ENCODE measurements at places on chromosomes 6 and 20.

DNA sequence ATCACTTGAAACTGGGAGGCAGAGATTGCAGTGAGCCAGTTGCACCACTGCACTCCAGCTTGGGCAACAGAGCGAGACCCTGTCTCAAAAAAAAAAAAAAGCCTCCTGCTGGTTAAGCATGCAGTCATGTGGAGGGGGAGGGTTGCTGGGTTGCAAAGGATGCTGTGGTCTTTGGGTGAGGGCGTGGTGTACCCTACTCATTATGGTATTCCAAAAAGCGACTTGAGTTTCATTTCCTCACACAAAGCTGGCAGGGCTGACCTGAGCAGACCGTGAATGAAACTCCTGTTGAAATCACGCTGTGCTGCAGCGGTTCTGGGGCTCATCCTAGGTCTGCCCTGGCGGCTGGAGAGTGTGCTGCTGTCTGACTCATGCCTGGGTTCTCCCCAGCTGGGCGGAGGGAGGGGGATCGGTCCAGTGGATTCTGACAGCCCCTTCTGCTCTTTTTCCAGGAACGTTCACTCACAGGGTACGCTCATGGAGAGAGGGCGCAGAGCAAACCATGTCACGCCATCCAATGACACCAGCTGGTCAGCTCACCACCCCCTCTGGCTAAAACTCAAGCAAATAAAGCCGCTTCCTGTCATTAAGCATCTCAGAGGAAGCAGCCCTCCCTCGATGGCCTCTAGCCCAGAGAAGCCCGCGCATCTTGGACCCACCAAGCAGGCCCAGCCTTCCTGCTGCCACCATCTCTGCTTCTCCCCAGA is 166.2 kb downstream of the SCML4 start:
- no peak for DNase-seq

DNA sequence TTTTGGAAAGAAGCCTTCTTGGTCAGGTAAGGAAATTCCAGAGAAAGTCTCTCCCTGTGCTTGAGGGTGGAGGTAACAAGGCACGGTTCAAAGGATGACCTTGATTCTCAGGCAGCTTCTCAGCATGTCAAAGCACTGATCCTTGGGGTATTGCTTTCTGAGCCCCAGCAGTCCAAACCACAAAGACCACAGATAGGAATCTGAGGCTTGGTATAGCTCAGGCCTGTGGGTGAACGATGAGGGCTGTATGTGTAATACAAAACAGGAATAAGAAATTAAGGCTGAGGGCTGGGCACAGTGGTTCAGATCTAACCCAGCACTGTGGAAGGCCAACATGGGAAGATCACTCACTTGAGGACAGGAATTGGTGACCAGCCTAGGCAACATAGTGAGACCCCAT is 70.2 kb upstream of the SLC22A1 start:
- no peak for DNase-seq

DNA sequence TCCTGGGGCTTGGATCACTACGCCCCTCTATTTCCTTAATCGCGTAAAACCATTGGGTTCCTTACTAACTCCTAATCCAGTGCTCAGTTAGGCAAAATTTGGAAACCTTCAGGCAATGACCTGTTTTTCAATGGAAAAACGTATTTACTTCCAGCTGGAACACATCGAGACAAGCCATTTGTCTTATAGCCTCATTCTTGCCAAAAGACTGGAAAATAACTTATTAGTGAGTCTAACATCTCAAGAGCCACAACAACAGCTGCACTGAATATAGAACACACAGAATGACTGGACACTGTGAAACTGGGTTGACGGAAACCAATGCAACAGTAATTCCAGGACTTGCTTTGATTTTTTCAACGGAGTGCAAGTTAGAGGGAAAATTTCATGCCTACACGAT is 125.2 kb upstream of the MAP3K7 start:
- DNase-seq = no peak

GRCh38 chr20:21090111-21090618 is 16.0 kb downstream of the LINC00237 start:
- no peak for DNase-seq

DNA sequence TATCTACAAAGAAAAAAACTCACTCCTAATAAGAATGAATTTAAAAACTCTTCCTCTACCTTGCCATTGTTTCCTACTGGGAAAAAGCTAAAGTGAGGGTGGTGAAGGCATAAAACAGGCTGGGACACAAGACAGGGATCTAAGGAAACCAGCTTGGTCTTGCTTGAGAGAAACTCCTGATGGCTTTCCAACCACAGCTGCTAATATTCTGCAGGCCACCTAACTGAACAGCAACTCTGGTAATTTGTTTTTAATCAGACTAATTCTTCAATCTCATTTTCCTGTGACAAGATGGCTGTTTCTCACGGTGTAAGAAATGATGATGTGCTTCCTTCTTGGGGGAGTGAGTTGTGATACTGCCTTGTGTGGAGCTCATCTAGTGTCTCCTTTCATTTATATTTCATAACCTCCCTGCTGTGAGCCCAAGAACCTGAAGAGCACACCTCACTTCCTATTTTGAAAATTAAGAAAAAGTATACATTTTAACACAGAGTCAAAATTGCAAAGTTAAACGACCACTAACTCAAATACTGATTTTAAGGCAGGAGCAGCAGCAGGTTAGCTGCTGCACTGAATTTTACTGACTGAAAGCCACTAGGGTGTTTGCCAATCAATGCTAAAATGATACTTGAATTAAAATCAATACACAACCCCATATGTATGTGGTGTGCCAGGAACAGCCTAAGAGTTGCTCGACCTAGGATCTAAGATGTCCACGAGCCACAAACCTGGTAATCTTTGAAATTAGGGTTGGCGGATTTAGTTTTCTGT is 58.0 kb downstream of the BACH2 start:
- no peak for DNase-seq

- DNase-seq = no peak
These were observed 8.2 kb downstream of the SPINT3 start for GRCh38 chr20:45507011-45507820.

DNA sequence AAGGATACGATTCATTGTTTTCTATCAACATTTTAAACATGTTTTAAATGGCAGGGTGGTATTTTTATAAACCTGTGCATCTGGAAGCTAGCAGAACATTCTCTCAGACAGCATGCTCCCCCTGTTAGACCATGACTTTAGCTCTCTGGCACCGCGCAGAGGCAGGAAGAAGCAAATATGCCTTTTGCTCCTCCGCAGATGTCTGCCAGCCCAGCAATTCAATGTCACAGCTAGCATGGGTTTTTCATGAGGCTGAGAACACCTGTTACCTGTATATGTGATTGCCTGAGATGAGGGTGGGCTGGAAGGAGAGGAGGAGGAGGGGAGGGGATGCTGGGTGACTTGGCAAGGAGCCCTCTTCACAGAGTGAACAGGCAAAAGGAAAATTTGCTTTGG is 6.7 kb downstream of the MTCH1 start:
- no peak for DNase-seq

GRCh38 chr20:35489717-35490116 is 34.3 kb downstream of the CEP250 start:
- DNase-seq = no peak

- peak; percentile 22 for DNase-seq
These were observed 49.4 kb upstream of the ARMC2 start for GRCh38 chr6:108798670-108799353.

DNA sequence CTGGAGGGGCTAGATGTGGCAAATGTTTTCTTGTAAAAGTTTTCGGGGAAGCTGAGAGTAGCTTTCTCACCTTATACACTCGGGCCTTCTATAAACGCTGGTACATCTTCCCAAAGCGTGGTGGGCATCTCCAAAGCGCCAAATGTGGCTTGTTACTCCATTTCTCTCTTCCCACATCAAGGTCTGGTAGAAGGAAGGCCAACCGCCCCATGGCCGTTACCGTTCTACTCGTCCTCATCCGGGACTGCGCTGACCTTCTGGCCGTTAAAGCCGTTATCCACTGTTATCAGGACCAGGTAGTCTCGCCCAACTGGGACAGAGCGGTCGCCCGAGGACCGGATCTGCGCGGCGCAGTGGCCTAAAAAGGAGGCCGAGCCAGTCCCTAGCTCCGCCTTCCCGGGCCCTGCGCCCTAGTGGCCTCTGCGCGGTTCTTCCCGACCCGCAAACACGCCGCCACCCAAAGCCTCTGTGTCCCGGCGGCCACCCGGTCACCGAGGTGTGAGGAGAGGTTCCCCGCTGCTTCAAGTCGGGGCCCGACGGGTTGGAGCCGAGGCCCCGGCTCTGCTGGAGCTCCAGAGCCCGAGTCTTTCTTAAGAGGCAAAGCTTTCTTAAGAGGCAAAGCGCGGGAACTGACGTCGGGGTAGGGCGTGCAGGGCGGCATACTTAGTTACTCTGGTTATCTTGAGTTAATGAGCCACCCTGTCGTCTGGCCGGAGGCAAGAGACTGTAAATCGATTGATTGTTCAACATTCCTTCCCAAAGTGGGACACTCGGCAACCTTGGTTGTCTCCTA is 90.5 kb downstream of the GPX5 start:
- no peak for DNase-seq

DNA sequence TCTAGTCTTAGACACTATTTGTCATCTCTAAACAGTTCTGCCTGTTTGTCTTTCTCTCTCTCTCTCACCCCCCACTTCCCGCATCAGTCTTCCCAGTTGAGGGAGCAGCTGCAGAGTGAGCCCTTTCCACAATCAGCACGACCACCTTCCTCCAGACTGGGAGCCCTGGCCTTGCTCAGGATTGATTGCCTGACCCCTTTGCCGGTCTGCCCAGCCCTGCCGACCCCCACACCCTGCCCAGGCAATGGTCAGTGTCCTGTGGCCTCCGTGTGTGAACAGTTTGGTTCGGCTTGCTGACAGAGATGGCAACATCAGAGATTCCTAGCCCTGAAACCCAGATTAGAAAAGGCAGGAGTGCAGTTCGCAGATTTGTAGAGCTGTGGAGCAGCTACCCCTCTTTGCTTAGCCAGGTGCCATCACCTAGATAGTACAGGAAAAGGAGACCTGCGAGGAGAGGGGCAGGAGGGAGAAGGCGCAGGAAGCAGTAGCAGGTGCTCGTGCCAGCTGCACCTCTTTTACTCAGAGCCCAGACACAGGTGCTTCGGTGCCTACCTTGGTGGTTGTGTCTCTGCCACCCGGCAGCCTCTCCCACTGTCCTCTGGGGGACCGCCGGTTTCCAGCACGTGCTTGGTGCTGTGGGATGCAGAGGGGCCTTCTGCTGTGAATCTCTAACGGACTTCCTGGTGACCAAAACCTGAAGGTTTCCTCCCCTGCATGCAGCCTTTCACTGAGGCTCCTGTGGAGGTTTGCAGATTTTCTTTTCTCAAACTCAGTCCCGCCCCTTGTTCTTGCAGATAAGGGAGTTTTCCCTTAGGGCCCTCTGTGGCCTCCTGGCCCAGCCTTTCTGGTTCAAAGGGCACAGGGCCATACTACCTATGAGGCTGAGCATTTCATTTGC is 92.4 kb downstream of the SCML4 start:
- no peak for DNase-seq

- no peak for DNase-seq
These were observed 27.5 kb downstream of the LAMA5 start for GRCh38 chr20:62339647-62340062.

DNA sequence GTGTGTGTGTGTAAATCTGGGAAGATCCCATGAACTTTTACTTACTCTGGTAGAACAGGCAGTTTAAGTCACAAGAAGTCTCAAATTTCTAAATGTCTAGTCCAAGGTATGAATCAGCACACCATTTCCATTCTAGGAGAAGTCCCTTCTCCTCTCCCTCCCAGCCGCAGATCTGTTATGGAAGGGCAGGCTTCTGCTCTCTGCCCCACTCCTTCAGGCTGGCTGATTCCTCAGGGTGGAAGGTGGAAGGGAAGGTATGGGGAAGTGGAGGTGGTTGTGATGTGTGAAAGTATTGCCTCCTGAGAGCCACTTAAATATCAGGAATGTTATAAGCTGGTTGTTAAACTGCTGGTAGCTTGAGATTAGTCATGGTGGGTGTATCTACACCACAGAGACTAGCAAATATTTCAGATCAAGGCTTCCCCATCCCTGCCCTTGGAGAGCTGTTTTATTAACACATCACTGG is 44.5 kb upstream of the LAMA4 start:
- no peak for DNase-seq

- no peak for DNase-seq
These were observed 28.6 kb upstream of the SIM1 start for GRCh38 chr6:100493206-100493888.

- peak; percentile 27 for DNase-seq
These were observed 19.5 kb upstream of the FAM8A1 start for GRCh38 chr6:17580518-17581048.

- DNase-seq = no peak
These were observed 7.9 kb upstream of the ZSCAN12 start for GRCh38 chr6:28407401-28407800.

GRCh38 chr6:44076356-44077213 is 50.7 kb downstream of the MRPL14 start:
- no peak for DNase-seq

- DNase-seq = no peak
These were observed 86.0 kb downstream of the TIAM2 start for GRCh38 chr6:155080881-155081845.

- DNase-seq = no peak
These were observed 2.3 kb downstream of the TGM3 start for GRCh38 chr20:2298116-2298515.

DNA sequence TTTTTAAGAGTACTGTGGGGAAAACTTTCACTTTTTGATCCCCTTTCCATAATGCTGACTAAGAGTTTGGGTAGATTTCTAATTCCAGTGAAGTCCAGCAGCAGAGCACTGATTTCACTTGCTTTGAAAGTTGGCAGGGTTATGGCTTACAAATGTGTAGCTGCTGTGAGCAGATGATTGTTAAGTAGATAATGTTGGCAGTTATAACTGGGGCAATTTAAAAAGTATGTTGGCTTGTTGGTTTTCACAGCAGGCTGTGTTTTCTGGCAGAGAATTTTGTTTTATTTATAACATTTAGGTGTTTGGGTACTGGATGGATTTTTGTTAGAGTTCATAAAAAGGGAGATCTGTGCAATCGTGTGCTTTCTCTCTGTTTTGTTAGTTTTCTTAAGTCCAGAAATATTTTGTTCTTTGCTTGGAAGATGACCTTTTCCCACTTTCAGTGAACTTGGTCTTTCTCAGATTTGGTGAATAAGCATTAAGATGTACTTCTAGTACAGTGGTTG is 31.4 kb downstream of the AFDN start:
- DNase-seq = no peak

GRCh38 chr6:145963216-145964068 is 716 bp downstream of the SHPRH start:
- peak; percentile 17 for DNase-seq

- DNase-seq = no peak
These were observed 5.8 kb upstream of the TBXT start for GRCh38 chr6:166173281-166173951.

GRCh38 chr20:17836303-17836861 is 132.2 kb downstream of the SNX5 start:
- DNase-seq = no peak

GRCh38 chr6:151130329-151130728 is 109.4 kb upstream of the AKAP12 start:
- no peak for DNase-seq

GRCh38 chr6:73985891-73986290 is 289.9 kb downstream of the CD109 start:
- DNase-seq = no peak

GRCh38 chr6:26454631-26455030 is 3.1 kb upstream of the BTN2A1 start:
- no peak for DNase-seq

- no peak for DNase-seq
These were observed 634 bp downstream of the HSF2 start for GRCh38 chr6:122400121-122400450.

- DNase-seq = no peak
These were observed 107.0 kb downstream of the POPDC3 start for GRCh38 chr6:105072798-105073199.

Data from stimulated activated CD4-positive, alpha-beta T cell treated with anti-CD3 and anti-CD28 coated beads, Interleukin-15, amount 100 ng/mL, for 1 hour (primary cell).